Activated CD4-positive, CD25-positive, alpha-beta regulatory T cell (primary cell): ENCODE measurements at places on chromosomes 1 and 21.

- no peak for DNase-seq
Observed at GRCh38 chr1:75492011-75492410, 118.9 kb downstream of the SLC44A5 start.

DNA sequence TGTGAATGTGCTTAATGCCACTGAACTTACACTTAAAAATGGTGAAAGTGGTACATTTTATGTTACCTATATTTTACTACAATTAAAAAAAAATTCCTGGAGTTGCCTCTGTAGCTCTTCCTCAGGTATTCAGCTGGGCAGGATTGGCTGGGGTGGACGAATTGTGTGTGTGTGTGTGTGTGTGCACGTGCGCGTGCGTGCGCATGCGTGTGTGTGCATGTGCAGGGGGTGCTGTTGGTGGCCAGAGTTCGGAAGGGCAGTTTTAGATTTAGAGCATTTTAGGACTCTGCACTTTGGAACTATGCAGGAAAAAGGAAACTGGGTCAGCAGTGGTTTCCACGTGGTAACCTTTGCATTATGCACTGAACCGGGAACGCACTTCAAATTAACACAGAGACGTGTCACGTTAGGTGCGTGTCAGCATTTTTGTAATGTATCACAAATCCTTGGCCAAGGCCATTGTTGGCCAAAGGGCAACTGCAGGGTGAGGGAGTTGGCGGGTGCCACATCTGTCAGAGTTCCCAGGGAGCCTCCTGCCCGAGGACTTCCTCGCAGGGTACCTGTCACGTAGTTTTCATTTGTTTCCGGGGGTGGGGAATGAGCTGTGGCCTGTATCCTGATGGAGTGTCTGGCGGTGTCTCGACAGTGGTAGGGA is 312.8 kb downstream of the CAMTA1 start:
- no peak for DNase-seq

- no peak for DNase-seq
Observed at GRCh38 chr1:233172201-233172600, 123.3 kb downstream of the PCNX2 start.

- no peak for DNase-seq
Observed at GRCh38 chr1:28058971-28059878, 29.2 kb downstream of the EYA3 start.

GRCh38 chr1:228263636-228264035 is 55.8 kb downstream of the OBSCN start:
- DNase-seq, result no peak

GRCh38 chr1:107692580-107693345 is 272.2 kb downstream of the VAV3 start:
- no peak for DNase-seq

- DNase-seq, result no peak
Observed at GRCh38 chr1:232426801-232427200, 203.1 kb downstream of the SIPA1L2 start.

GRCh38 chr1:44111861-44112260 is 6.8 kb upstream of the KLF17 start:
- no peak for DNase-seq

DNA sequence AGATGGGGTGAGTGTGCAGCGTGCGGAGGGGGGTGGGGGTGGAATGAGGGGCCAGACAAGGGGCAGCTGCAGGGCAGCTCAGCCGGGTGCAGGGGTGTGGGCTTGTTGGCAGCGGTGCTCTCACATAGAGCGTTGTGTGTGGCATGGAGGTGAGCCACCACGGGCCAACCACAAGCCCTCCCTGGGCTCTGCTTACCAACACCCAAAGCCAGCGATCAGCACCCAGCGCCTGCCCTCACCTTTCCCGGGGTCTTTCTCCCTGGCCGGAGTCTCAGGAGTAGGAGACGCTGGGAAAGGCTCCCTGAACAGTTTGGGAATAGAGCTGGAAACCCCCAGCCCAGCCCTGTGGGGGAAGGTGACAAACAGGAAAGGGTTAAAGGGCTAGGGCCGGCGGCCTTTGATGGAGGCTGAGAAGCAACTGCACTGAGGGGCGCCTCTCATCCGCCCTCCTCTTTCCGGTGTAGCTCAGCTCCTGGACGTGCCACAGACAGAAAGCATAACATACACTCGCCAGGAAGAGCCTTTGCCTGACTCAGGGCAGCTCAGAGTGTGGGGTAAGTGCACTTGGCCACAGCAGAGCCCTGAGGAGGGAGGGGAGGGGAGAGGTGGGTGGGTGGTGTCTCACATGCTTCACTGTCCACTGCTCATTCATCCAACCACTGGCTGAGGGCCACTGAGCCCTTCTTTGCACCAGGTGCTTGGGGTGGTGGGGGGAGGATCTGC is 577 bp downstream of the IKBKE start:
- DNase-seq, result no peak

GRCh38 chr1:201675143-201675542 is 136.2 kb downstream of the NAV1 start:
- DNase-seq, result no peak

- no peak for DNase-seq
Observed at GRCh38 chr1:233695901-233696300, 82.0 kb downstream of the KCNK1 start.

DNA sequence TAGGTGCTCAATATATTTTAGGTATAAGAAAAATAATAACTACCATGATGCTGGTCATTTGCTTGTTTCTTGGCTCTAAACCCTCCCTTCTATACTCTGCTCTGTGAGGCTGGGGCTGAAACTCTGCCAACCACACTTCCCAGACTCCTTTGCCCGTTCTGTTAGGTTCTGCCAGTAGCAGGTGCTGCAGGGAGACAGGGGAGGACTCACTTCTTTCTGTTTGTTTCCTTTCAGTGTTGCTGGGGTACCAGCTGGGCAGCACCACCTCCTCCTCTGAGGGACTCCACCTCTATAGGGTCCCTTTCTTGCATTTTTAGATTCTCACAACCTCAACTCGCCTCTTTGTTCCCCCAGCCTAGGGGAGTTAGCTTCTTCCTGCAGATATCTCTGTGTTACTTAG is 17.0 kb upstream of the SH2D2A start:
- DNase-seq, result no peak

DNA sequence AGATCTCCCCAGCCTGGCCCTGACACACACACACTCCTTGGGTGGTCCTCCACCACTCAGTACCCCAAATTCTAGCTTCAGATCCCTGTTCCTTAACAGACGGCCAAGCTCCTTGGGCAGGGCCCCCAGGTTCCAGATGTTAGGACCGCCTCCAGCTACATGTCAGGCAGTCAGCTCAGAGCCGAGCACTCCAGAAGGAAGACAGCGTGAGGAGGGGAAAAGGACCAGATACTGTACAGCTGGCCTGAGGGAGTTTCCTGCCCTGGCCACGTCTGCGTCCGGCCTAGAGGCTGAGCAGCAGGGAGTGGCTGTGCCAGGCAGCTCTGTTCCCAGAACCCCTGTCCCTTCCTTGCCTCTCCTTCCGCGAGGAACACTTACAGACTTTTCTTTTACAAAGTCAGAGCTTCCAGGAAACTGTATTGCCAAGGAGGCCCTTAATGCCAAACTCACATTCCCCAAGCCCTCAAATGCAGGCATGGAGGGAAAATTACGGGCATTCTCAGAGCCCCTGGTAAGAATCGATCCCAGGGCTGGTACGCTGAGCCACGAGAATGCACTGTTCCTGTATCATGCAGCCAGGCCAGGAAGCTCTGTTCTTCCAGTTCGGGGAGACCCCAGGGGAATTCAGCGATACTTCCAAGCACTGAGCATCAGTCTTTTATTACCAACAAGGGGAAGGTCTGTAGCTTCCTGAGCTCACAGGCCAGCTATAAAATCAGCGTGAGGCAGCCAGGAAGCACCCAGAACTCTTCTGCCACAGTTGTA is 45.2 kb upstream of the CNTN2 start:
- no peak for DNase-seq

DNA sequence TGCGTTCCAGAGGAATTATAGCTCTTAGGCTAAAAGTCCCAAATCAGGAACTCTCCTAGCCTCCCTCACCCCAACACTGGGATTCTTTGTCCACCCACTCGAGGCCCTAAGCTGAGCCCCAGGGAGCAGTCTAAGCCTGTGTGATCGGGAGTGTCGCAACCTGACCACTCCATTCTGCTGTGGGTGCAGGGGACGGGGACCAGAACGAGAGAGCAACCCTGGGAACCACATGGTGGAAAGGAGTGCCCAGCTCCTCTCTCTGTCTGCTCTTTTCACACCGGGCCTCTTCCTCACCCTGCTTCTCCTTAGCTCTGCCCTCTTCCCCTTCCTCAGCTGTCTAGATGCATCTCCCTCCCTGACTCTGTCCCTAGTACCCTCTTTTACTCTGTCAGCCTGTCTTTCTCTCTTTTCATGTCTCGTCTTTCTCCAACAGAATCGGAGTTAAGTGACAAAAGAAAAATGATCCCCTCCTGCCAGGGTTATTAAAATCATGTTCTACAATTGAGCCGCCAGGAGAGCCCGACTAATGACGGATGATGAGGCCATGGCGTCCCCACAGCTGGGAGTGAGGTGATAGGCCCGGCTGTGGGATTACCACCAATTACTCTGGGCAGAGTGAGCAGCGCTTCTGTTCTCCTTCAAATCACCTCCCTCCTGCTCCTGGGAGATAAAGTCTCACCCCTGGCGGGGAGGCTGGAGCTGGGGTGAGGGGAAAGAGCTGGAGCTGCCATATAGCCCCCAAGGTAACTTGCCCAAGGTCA is 34.5 kb upstream of the CSF3R start:
- no peak for DNase-seq

GRCh38 chr1:228163007-228163753 is 2.4 kb upstream of the IBA57 start:
- no peak for DNase-seq

GRCh38 chr21:20814090-20814489 is 184.1 kb upstream of the NCAM2 start:
- no peak for DNase-seq

DNA sequence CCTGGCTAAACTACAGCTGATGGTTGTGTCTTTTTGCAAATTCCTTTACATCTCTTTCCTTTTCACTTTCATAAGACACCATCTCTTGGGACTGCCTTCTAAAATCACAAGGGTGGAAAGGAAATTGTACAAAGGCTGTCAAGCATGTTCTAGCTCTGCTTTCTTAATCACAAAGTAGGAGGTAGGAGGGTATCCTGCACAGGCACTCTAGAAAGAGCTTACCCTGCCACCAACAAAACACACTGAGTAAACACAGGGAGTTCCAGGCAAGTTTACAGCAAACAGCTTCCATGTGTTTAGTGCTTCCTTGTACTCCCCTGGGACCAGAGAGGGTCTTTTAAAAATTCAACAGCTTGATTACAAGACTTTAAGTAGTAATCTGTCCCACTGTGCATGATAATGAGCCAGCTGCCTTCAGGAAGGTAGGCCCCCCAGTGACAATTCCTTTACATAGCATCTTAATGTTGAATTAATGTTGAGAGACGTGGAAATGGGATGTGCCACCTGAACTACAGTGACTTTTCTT is 2.4 kb downstream of the PLPP3 start:
- DNase-seq, result no peak

DNA sequence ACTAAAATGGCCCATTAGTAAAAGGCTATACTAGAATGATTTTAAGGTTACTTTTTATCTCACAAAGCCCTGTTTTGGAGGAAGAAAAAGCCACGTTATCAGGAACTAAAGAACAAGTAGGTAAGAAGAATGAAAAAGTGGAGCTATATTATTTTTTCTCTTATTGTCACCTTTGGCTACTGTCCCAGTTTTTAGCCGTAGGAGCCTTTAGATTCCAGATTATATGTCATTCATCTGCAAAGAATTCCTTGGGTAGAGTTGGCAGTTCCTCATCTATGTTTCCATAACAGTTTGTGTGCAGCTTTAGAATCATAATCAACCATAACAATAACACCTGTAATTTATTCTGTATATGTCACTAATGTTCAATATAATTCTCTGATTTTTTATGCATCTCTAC is 83.8 kb downstream of the TPR start:
- DNase-seq, result no peak
